ENCODE measurements at places on chromosomes 6 and 20.

- DNase-seq, result no peak
These were observed 45.3 kb upstream of the FAM83B start for GRCh38 chr6:54801244-54801643.

- no peak for DNase-seq
These were observed 124.3 kb upstream of the SOX4 start for GRCh38 chr6:21469213-21469612.

DNA sequence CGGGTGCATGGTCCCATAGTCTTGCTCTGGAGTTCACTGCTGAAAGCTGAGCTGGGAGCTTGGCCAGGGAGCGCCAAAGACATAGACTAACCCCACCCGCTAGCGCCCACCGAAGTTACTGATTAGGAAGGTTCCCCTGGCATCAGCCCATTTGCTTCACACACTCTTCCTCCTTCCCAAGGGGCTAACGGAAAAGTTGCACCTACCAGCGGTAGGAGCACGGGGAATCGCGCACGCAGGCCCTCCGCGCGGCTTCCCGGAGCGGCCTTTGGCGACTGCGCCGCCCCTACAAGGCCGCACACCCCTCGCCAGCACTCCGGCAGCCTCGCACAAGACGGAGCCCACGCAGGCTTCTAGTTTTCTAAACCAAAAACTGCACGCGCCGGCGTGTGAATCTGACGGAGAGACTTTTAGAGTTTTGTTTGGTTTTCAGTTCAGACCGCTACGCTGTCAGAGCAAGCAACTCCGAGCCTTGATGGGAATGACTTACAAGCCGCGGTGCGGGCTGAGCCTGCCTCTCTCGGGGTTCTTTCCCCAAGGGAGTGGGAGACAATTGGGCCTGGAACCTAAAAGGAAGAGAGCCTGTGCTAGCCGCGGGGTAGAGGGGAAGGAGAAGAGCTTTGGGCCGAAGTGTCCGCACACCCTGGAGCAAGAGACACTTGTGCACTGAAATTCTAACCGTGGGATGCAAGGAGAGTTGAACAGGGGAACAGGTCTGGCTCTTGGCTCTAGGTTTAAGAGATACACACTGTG is 891 bp upstream of the POU3F2 start:
- no peak for DNase-seq

GRCh38 chr20:53020376-53020775 is 48.2 kb downstream of the TSHZ2 start:
- no peak for DNase-seq

DNA sequence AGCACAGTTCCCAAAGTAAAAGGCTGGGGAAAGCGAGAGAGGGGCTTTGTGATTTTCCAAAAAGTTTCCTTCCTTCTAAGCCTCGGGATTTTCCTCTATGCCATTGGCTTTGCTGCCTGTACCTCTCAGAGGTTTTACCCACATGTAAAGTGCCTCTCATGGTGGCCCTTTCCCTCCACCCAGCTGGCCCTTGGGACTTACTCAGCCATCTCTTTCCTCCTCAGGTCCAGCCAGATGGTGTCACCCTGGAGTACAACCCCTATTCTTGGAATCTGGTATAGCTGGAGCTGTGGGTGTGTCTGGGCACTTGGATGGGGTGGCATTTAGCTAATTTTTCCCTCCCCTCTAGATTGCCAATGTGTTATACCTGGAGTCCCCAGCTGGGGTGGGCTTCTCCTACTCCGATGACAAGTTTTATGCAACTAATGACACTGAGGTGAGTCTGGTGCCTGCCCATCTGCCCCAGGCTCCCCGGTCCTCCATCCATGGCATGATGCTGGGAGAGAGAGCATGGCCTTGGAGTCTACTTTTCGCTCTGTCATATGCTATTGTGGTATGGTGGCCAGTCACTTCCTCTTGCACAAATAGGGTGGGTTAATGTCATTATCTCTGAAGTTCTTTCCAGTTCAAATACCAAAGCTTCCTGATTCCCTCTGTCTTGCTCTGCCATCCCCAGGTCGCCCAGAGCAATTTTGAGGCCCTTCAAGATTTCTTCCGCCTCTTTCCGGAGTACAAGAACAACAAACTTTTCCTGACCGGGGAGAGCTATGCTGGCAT is 1.1 kb downstream of the CTSA start:
- no peak for DNase-seq

GRCh38 chr6:160421854-160422253 is 73.7 kb downstream of the SLC22A3 start:
- no peak for DNase-seq

GRCh38 chr20:8414586-8415274 is 282.7 kb downstream of the PLCB1 start:
- DNase-seq, result peak; percentile 24

DNA sequence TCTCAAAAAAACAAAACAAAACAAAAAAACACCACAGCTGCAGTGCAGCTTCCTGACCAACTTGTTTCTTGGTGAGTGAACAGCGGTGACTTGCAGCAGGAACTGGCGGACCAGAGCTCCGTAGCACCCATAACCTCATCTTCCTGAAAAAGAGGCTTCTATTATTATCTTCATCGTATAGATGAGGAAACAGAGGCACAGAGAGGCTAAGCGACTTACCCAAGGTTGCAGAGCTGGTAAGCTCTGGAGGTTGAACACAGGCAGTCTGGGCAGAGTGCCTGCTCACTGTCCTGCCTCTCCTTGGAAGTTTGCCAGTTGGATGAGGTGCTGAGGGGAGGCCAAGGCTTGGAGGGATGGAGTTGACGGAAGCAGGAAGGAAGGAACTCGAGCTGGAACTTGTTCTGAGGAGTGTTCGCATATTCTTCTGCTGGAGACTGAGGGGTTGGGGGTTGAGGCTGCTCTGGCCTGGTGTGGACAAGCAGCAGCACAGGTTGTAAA is 47.9 kb upstream of the CCDC167 start:
- no peak for DNase-seq

- no peak for DNase-seq
These were observed 83.5 kb upstream of the SCAF8 start for GRCh38 chr6:154649721-154650120.

GRCh38 chr6:42629845-42630244 is 66.0 kb downstream of the UBR2 start:
- no peak for DNase-seq

- DNase-seq, result no peak
These were observed 156.6 kb downstream of the OTOR start for GRCh38 chr20:16904751-16905150.

- DNase-seq, result no peak
These were observed 6.9 kb upstream of the ZSCAN16 start for GRCh38 chr6:28117386-28118050.

DNA sequence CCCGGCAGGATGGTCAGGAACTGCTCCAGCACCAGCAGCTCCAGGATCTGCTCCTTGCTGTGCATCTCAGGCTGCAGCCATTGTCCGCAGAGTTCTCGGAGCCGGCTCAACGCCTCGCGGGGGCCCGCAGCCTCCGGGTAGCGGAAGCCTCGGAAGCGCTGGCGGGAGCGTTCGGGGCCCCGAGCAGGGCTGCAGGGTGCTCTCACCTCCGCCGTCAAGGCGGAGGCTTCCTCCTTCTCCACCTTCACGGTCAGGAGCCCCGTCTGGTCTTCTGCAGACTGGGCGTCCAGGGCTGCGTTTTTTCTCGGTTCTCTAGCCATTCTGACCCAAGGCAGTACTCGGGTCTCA is 434 bp downstream of the ZKSCAN4 start:
- DNase-seq, result no peak

DNA sequence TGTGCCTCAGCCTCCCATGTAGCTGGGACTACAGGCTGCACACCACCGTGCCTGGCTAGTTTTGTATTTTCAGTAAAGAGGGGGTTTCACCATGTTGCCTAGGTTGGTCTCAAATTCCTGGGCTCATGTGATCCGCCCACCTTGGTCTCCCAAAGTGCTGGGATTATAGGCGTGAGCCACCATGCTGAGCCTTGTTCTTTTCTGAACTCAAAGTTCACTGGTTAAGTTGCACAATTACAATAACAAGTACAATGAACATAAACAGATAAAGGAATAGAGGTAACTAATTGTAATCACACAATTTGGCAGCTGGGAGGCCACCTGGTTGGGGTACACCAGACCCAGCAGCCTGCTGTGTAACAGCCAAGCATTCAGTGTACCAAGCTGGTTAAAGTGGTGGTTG is 6.7 kb downstream of the NUDT3 start:
- no peak for DNase-seq

GRCh38 chr20:12289465-12289864 is 371.8 kb downstream of the BTBD3 start:
- no peak for DNase-seq

- DNase-seq, result no peak
These were observed 2.6 kb downstream of the ASF1A start for GRCh38 chr6:118896339-118897136.

- DNase-seq, result no peak
These were observed 70.9 kb downstream of the MYO6 start for GRCh38 chr6:75819776-75820487.

DNA sequence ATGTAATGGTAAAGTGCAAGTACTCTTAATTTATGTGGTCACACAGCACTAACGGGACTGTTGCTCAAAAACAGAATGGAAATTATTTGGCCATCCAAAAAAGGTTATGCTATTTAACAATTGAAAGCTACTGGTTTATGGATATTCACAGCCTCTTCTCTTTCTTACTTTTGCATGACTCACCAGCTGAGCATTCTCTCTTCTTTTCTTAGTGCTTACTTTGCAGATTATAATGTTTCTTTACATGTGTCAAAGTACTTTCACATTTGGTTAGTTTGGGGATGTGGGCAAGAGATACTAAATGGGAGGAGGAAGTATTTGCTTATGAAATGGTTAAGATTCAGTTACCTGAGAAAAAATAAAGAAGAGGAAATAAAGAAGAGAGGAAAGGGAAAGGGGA is 610.5 kb downstream of the HTR1B start:
- no peak for DNase-seq

DNA sequence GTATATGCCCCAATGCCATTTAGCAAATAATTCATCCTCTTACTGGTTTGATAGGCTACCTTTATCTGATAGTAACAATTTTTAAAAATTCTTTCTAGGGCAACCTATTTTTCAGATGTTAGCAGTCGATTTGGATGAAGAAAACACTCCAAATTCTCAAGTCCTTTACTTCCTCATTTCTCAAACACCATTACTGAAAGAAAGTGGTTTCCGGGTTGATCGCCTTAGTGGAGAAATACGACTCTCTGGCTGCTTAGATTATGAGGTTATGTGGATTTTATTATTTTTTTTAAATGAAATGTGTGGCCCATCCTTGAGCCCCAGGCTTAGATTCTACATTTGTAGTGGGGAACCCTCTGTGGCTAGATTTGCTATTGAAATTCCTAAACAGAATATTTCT is 26.3 kb downstream of the CDH26 start:
- no peak for DNase-seq

GRCh38 chr6:90993770-90994169 is 406.9 kb upstream of the MAP3K7 start:
- DNase-seq, result no peak

- DNase-seq, result peak; percentile 20
These were observed 60.8 kb downstream of the PRPH2 start for GRCh38 chr6:42661540-42662153.

GRCh38 chr6:97901531-97901930 is 618.5 kb upstream of the MMS22L start:
- DNase-seq, result no peak

- no peak for DNase-seq
These were observed 164.6 kb downstream of the ZNF217 start for GRCh38 chr20:53428996-53429395.

DNA sequence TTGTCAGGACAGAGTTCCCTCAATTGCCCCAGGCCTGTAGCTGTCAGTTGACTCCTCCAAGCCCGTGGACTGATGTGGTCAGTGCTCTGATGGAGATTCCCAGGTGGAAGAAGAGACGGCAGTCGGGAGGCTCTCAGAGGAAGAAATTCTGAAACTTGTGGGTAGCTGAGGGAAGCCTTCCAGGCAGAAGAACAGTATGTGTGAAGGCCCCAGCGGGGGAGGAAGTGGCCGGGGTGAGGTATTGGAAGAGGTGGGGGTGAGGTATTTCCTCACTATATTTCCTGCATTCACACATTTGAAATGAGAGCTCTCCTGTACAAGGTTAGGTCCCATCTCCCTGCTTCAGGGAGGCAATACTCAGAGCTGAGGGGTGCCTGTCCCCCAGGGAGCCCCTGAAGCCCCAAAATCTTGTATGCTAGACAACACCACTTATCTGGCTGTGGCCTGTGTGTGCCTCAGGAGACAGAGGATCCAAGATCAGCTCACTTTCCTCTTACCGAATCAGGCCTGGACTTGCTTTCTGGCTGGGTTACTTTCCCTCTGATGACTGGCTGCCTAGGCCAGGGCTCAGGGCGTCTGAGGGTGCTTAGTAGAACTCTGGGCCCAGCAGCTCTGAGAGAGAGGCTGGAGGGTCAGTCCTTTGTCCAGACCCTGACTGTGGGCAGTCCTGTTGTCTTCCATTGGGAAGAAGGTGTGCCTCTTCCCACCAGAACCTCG is 49.3 kb upstream of the MYL9 start:
- no peak for DNase-seq

- DNase-seq, result no peak
These were observed 469 bp upstream of the XRN2 start for GRCh38 chr20:21302664-21303060.

- DNase-seq, result no peak
These were observed 120.7 kb upstream of the CCDC28A start for GRCh38 chr6:138652824-138653223.

- no peak for DNase-seq
These were observed 447.0 kb downstream of the PLCB1 start for GRCh38 chr20:8579035-8579434.

DNA sequence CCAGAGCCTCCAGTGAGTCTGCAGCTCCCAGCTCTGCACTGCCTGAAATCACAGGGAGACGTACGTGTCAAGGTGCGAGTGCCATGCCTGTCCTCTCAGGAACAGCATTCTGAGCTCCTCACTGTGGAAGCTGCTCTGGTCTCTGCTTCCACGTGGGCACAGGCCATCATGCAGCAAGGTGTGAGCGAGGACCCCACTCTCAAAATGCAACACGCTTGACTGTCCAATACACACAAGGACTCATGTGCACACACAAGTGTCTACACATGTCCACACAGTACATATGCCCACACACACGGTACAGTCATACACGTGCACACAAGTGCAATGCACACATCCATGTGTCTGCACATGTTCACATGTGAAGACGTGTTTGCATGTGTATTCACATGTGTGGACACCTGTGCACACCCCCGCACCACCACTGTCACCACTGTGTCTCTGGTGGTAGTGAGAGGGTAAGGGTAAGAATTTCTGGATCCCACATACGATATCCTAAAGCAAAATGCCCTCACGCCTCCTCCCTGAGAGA is 260.5 kb downstream of the DLL1 start:
- DNase-seq, result no peak

GRCh38 chr20:10495173-10495572 is 60.1 kb downstream of the SLX4IP start:
- no peak for DNase-seq

- no peak for DNase-seq
These were observed 75.8 kb upstream of the RIN2 start for GRCh38 chr20:19682249-19682648.

- no peak for DNase-seq
These were observed 32.9 kb downstream of the FRK start for GRCh38 chr6:116027801-116028200.

- DNase-seq, result no peak
These were observed 81.7 kb downstream of the YTHDF1 start for GRCh38 chr20:63134201-63134612.

GRCh38 chr20:33124994-33125393 is 43.0 kb upstream of the BPIFA2 start:
- no peak for DNase-seq

GRCh38 chr6:170266061-170266825 is 24.6 kb downstream of the DLL1 start:
- DNase-seq, result no peak

GRCh38 chr6:129586815-129587214 is 123.2 kb downstream of the ARHGAP18 start:
- no peak for DNase-seq

- no peak for DNase-seq
These were observed 182.7 kb downstream of the PHACTR1 start for GRCh38 chr6:12899046-12899833.
